ENCODE measurements at places on chromosomes 5 and 9.

DNA sequence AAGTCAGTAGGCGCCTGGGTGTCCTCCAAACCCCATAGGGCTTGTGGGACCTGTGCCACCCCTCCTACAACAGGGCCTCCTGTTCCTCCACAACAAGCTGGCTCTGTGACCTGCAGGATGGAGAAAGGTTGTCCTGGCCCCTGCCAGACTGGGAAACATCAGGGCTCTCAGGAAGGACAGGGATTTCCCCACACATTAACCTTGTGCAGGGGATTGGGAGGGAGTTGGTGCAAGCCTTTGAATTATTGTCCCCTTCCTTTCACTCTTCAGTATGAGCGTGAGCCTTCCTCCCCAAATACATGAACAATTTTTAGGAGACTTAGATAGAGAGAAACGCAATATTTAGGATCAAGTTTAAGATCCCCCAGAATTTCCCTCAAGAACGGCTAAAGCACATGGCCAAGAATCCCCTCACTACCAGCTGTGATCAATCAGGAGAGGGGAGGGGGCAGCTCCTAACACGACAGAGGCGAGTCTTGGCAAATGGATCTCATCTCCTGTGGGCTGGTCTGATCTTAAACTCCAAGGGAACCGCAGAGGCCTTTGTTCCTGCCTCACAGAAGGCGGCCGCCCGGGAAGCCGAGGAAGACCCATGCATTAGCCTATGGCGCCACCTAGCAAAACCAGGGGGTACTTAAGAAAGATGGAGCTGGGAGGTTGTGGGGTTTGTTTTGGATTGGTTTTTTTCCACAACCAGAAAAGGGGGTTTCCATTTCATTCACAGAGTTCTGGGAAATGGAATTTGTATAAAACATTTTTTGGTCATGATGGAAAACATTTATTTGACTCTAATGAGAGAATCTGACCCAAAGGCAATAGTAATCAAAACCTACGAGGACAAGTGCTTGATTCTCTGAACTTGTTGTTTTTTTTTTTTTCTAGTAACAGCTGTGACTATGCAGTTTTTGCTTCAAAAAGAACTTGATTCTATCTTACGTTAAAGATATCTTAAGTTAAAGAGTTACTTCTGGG lies 36.1 kb upstream of the OSMR start:
- DNase-seq = peak; percentile 19

DNA sequence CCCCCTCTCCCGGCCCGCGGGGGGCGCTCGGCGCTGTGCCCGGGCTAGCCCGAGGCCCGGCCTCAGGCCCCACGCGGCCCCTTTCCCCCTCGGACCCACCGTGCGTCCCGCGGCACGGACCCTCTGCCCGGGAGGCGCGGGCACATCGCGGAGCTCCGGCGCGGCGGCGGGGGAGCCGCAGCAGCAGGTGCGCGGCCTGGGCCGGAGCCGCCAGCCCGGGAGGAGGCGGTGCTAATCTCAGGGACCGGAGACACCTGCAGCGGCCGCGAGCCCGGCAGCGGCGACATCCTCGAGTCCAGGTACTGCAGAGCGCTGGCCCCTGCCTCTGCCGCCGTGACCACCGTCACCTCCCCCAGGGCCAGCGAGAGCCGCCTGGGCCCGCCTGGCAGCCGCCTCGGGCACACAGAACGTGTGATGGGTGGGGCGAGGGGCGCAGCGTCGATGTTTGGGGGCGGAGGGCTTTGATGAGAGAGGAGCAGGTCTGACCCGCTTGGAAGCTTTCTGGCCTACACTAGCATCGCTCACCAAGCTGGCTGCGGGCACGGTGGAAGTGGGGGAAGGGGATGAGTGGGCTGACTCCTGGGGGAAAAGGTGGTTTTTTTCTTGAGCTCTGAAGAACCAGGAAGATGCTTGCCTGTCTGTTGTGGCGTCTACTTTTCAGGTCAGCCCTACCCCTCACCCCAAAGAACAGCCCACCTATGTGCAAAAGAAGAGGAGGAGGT lies 524 bp downstream of the CYFIP2 start:
- DNase-seq = peak; percentile 10

- peak; percentile 46 for DNase-seq
Observed at GRCh38 chr5:102536323-102536928, 37.6 kb upstream of the SLCO6A1 start.

- DNase-seq = no peak
Observed at GRCh38 chr5:80796846-80797245, 142.1 kb upstream of the DHFR start.

- no peak for DNase-seq
Observed at GRCh38 chr9:91885746-91886413, 64.1 kb downstream of the ROR2 start.

DNA sequence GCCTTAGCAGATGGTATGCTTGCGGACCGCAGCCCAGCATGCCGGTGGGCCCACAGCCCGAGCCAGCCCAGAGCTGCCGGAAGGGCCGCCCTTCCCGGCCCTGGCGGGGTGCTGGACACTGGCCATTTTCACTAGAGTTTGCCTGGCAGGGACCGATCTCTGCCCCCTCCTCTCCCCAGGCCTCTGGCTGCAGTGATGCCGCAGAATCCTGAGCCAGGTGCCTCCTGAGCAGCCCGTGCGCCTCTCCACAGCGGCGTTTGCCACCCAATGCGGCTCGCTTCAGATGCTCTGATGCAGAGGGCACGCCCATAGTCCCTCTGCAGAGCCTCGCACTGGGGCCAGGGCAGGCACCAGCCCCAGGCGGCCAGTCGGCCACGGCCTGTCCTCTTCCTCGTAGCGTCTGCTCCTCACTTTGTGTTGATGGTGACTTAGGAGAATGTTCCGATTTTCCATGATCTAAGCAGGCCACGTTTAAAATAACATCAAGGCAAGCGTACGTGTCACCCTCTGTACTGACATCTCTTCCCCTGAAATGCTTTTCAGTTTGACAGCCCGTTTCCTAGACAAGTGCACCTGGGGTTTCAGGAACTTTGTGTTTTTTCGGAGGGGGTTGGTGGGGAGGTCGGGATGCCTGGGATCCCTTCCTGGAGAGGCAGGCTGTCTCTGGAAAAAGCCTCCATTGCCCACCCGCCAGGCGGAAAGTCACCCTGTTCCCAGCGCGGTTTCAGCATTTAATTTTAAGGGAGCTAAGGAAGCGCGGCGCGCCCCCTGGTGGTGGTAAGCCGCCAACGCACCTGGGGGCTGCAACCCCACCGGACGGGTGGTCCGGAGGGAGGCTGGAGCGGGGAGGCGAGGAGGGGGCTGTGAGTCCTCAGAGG lies 29.8 kb upstream of the HMCN2 start:
- DNase-seq = no peak

- DNase-seq = no peak
Observed at GRCh38 chr5:172451771-172452197, 2.5 kb downstream of the SH3PXD2B start.

GRCh38 chr5:1733369-1733768 lies 66.3 kb downstream of the MRPL36 start:
- no peak for DNase-seq

DNA sequence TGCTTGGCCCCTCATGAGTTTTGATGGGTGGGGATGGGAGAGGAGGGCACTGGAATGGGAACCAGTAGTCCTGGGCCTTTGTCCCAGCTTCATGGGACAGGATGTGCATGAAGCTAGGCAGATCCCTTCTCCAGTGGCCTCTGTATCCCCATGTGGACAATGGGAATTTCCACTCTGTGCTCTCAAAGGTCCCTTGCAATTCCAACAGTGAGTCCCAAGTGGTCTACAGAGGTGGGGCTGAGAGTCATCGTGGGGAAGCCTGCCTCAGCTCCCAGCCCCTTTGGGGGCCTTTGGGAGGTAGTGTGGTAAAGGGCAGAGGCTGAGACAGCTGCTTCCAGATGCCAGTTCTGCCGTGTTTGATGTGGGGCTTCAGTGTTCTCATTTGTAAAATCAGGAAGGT lies 1.9 kb upstream of the PHYHD1 start:
- DNase-seq = no peak

- DNase-seq = no peak
Observed at GRCh38 chr5:138241688-138242571, 28.8 kb upstream of the CDC23 start.

- no peak for DNase-seq
Observed at GRCh38 chr5:117769877-117770276, 1195.3 kb upstream of the SEMA6A start.

DNA sequence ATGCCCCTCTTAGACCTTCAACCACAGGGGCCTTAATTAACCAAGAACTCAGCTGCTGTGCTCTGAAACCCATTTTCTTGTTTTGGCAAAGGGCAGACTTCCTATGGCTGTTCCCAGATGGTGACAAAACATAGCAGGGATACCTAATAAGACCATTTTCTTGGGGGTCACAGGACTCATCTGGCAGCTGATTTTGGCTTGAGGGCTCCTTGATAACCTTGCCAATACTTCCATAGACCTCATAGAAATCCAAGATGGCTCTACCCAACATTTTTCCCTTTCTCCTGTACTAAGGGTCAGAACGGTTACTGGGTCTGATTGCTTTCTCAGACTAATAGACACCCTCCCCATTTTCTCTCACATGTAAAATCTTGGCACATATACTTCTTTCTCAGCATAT lies 757.7 kb upstream of the SEMA6A start:
- no peak for DNase-seq

- peak; percentile 60 for DNase-seq
Observed at GRCh38 chr5:142143878-142144277, 35.3 kb downstream of the NDFIP1 start.

DNA sequence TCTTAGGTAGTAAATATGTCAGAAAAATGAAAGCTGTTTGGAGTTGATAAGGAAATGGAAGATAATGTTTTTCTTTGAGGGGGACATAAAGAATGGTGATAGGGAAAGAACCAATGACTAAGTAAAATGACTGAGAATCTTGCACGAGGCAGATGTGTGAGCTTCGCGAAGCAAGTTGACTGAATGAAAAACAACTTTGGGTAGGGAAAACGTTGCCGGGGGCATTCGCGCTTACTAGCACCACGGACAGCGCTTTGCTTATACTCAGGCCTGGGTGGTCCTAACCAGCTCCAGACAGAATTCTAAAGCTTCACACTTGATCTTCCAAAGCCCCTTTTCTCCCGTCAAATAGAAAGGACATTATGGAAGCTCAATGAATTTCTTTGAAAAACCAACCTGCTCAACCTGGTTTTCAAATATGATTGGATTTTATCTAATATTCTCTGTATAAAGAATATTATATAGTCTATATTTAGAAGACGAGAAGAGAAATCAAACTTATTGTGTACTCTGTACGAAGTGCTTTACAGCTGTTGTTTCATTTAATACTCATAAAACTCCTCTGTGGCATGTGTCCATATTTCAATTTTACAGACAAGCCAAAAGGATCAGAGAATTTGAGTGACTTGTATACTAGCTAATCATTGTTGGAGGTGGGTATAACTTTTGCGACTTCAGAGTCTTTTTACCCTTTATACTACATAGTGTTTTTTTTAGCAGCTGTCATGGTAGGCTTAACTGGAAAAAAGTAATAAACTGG lies 1.9 kb upstream of the CDKN2B start:
- no peak for DNase-seq

GRCh38 chr9:135074354-135075233 lies 12.9 kb upstream of the OLFM1 start:
- no peak for DNase-seq
